Sciatic nerve (tissue), 2 donors: ENCODE measurements at places on chromosomes 2 and 18. TPM values are rescaled to one million over a fixed set of nuclear protein-coding genes. Genes with fewer than 3 reads are reported as not detected.
A peak's percentile ranks its signal among the peaks of the same experiment; 100 is the strongest.

POTEC gene
- not detected for total RNA-seq

DNA sequence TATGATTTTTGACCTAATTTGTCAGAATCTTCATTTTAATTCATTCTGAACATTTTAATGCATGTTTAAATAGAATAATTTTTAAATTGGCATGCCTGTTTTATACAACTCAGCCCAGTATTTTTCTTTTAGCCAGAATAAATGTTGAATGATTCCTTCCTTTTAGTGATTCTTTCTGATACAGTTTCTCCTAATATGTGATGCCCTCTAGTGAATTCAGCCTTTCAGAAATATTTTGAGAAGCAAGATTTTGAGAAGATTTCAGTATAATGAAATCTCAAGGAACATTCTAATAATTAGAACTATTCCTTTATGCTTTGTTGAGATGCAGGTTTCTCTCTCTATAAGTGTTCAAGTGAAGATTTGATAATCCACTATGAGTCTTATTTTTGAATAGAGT lies 28.5 kb downstream of the LCLAT1 start:
- no peak for DNase-seq

GRCh38 chr2:195470622-195471021 lies 186.4 kb upstream of the SLC39A10 start:
- DNase-seq: no peak

- DNase-seq: no peak
These were observed 4.0 kb upstream of the SLC35F5 start for GRCh38 chr2:113760400-113760799.

LMAN2L gene
- total RNA-seq: 19.3 TPM

DNA sequence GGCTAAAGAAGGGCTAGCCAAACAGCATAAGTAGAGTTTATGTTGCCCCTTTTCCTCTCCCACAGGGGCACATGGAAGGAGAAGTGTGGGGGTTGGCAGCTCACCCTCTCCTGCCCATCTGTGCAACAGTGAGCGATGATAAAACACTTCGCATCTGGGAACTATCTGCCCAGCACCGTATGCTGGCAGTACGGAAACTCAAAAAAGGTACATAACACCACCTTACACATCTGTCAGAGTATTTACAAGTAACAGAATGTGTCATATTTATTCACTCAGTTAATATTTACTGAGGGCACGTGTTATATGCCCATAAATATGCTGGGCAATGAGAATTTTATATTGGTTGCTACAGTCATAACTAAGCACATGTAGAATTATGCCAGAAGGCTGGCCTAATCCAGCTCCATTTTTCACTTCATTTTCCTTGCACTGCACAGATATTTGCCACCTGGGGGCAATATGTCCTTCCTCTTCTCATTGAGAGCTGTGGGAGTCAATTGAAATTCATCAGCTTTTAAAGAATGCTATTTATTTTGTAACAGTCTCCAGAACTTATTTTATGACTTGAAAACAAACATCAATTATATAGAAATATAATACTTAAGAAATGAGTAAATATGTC lies 150.6 kb downstream of the RTN4 start:
- DNase-seq: no peak

- DNase-seq: no peak
These were observed 332.5 kb downstream of the PID1 start for GRCh38 chr2:228938629-228939028.

GRCh38 chr2:203412546-203413331 lies 84.5 kb downstream of the ABI2 start:
- no peak for DNase-seq

- DNase-seq: no peak
These were observed 121.6 kb upstream of the FZD5 start for GRCh38 chr2:207891086-207891844.

GRCh38 chr18:22391407-22392345 lies 26.0 kb downstream of the CTAGE1 start:
- DNase-seq: no peak

DNA sequence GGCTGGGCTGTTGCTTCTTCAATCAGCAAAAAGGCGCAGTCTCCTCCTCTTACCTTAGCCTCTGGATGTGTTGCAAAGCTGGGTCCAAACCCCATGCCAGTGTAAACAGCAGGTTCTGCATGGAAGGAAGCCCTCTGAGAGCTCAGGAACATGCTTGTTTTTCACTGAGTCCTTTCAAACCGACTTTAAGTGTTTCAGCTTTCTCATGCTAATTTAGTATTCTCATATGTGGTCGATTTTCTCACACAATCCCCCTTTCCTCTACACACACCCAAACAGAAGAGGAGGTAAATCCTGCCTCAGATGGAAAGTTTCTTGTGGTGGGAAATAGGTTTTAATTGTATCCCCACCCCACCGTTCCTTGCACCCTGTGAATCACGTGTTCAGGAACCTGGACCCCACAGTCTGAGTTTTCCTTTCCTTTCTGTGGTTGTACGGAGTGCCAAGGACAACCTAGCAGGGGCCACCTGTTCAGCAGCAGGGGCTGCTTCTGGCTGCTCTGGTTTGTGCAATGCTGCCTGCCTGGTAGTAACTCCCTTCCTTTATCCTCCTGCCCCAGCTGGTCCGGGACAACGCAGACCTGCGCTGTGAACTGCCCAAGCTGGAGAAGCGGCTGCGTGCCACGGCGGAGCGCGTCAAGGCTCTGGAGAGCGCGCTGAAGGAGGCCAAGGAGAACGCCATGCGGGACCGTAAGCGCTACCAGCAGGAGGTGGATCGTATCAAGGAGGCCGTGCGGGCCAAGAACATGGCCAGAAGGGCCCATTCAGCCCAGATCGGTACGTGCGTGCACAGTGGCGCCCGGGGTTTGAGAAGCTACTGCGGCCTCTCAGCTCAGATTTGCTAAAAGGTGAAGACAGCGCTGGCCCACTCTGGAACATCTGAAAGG lies 28.7 kb upstream of the LYPD6B start:
- DNase-seq: no peak

NT5DC4 gene
- total RNA-seq: not detected

GRCh38 chr2:119574108-119574815 lies 30.0 kb downstream of the CFAP221 start:
- DNase-seq: no peak

DNA sequence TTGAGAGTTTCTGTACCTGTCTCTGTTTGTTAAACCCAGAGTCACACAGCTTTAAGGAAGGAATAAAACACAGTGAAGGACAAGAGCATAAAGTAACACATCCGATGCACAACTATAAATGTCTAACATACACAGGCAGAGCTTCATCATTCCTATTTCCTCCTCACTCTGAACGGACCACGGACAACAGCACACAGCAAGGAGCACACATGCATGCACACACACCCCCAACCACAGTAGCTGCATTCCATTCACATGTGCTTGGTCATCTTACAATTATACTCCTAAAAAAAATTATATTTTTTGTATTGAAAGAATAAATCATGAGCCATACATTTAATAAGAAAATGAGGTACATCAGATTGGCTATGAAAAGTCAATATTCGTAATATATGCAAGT lies 58.3 kb downstream of the ID2 start:
- no peak for DNase-seq

ELOA2 gene
- total RNA-seq: not detected

ARHGAP15 gene
- total RNA-seq: 119 TPM

- DNase-seq: no peak
These were observed 106.3 kb downstream of the ACVR1 start for GRCh38 chr2:157769856-157770255.

GRCh38 chr2:150166313-150167051 lies 321.0 kb downstream of the RND3 start:
- no peak for DNase-seq

PROC gene
- total RNA-seq: not detected

GRCh38 chr18:58359218-58359617 lies 269.7 kb downstream of the ALPK2 start:
- no peak for DNase-seq

ANKRD30BL gene
- not detected for total RNA-seq

DNA sequence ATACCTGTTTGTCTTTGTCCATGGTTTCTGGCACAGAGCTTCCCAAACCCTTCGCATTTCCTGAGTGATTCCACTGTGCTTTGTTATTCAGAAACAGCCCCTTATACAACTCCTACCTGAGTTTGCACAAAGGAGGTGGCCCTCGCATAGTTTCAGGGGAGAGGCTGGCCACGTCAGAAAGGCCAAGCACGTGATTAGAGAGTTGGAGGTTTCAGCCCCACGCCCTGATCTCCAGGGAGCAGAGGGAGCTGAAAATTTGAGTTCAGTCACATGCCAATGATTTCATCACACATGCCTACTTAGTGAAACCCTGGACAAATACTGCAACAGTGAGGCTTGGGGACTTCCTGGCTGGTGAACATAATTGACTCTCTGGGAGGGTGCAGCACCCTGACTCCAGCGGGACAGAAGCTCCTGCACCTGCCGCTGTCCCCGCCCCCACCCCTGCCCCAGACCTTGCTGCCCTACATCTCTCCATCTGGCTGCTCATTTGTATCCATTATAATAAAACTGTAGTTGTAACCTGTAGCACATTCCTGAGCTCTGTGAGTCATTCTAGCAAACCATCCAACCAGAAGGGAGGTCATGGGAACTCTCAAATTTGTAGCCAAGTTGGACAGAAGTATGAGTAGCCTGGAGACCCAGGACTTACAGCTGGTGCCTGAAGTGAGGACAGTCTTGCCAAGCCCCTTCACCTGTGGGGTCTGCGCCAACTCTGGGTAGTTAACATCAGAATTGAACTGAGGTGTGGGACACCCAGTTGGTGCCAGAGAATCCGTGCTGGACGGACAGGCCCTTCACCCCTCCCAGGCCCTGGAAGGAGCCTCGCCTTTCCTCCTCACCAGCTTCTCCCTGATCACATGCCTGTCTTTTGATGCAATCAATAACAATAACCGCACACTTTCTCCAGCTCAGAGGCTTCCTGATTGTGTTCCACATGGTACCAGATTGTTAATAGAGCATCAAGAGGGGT lies 224.3 kb downstream of the ANAPC1 start:
- DNase-seq: peak; percentile 83

SCN2A gene
- 1.9 TPM for total RNA-seq

DNA sequence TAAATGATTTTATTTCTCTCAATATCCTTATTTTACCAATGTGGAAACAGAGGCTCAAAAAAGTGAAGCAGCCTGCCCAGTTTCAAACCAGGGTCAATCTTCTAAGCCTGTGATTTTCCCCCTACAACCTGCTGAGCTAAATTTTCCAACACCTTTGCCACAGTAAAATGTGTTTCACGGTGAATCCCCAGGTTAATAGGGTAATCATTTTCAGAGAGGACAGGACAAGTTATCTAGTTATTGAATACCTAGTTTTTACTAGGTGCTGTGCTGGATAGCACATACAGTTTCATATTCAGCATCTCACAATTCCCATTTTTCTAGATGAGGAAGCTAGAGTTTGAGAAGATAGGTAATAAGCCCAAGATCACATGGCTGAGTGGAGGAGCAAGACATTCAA lies 236.6 kb downstream of the PTH2R start:
- no peak for DNase-seq

TMX3 gene
- 59.2 TPM for total RNA-seq

DNA sequence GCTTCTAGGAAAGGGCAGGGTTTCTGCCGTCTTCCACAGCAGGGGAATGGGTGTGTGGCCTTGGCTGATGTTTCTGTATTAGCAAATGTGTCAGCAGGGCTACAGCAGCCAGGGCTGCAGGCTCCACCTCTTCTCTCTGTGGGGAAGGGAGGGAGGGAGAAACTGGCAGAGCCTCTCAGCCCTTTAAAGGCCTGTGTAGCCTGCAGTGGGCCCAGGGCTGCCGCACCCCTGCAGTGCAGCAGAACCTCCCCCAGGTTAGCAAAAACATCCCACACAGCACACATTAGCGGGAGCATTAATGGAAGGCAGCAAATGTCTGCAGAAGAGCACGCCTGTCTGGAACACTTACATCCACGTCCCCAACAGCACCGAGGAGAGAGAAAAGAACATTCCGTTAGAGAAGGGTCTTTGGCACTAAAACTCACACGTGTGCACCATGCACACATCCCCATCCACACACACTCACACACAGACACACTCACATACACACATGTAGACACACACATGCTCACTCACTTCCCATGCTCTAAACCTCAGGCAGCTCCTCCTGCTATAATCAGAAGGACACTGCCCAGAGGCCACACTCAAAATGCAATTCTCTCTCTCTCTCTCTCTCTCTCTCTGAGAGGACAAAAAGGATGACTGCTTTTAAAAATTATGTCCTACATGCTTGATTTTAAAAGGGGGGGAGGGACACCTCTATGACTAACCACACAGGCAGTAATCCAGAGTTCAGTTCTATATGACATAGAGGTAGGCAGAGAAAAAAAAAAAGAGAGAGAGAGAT lies 24.1 kb downstream of the MRPL35 start:
- DNase-seq: no peak

ICOS gene
- total RNA-seq: not detected

DNA sequence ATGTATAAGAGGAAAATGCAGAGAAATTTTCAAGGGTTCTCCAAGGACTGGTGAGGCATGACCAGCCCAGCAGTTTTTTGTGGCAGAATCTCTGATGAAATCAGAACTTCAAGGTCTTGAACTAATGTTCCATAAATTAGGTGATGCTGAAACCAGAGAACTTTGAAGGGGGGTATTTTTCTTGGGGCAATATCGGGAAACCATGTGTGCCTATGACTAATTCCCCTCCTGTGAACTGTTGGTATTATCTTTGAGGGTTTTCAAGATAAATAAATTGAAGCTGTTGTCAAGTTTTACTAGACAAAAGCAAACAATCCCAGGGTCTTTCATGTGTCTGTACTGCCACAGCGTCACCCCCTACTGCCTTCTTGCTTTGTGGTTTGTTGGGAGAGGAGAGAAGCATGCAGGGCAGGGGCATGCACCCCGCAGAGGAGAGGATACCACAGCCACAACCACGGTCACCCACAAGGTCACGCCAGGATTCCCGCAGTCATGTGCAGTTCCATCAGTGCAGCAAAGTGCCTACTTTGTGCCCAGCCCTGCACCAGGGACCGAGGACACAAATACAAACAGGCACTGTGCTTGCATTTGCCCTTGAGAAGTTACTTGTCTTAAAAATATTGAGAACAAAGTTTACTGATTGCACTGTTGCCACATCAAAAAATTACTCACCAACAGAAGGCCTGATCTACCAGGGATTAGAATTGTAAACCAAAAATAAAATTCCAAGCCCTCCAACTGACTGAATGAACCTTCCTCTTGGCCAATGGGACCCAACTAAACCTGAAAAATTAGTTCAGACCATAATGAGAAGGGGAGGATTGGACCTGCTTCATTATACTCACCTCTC lies 413.3 kb upstream of the TRIB2 start:
- no peak for DNase-seq

DNA sequence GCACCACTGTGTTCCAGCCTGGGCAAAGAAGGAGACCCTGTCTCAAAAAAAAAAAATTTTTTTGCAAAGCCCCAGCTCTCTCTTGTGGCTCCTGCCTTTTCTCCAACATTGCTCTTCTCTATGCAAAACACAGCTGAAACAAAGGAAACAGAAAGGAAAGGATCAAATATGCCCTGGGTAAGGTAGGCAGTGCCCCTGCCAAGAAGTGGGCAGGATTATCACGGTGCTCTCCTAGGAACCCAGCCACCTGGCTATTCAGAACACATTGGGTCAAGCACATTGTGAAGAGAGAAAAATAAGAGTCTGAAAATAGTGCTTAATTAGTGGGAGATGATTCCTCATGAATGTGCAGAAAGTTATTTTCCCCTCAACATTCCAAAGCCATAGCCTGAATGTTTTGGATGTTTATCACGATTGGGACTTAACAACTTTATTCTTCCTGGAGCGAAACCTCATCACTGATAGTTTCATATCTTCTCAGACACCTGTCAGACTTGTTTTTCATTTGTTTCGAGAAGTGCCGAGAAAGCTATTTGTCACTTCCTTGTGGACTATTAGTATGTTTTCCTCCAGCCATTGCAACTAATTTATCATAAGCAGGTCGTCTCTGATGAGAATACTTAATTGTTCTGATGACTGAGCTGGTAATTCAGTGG lies 42.7 kb upstream of the RPL31 start:
- no peak for DNase-seq
